ENCODE measurements at places on chromosomes 1 and 21.
A peak's percentile ranks its signal among the peaks of the same experiment; 100 is the strongest.

DNA sequence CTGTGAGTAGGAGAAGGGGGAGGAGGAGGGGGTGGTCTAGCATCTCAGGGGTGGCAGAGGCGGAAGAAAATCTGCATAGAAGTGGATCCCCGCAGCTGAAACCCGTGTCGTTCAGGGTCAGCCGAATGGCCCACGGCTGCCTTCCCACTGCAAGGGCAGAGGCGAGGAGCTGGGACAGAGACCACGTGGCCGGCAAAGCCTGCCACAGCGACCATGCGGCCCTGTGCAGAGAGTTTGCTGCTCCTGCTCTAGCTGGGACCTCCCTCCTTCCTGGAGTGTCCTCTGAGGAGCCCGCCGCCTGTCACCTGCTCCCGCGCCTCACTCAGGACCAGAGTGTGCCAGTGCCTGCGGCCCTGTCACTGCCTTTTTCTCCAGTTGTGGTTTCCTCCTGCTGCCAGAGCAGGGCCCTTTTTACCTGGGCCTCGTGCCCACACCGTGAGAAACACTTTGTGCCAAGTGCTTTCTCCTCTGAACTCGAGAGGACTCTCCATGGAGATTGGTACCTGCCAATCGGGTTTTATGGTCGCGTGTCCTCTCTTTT is 5.4 kb upstream of the TRPM2 start:
- DNase-seq: no peak

DNA sequence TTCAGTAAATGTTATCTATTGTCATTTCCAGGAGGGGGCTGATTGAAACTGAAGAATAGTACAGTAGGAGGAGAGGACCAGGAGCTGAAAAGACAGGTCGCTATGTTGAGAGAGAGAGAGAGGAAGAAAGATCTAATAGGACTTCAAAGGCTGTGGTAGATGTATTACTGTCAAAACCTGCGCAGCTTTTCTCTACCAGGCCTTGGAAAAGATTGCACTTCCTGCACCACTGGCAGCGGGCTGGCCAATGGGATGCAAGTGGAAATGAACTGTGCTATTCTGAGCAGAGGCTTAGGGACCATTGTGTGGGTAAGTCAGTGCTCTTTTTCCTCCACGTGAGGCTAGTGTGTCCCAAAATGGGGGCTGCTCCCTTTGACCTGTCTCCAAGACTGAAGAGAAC is 47.1 kb downstream of the MDM4 start:
- no peak for DNase-seq

DNA sequence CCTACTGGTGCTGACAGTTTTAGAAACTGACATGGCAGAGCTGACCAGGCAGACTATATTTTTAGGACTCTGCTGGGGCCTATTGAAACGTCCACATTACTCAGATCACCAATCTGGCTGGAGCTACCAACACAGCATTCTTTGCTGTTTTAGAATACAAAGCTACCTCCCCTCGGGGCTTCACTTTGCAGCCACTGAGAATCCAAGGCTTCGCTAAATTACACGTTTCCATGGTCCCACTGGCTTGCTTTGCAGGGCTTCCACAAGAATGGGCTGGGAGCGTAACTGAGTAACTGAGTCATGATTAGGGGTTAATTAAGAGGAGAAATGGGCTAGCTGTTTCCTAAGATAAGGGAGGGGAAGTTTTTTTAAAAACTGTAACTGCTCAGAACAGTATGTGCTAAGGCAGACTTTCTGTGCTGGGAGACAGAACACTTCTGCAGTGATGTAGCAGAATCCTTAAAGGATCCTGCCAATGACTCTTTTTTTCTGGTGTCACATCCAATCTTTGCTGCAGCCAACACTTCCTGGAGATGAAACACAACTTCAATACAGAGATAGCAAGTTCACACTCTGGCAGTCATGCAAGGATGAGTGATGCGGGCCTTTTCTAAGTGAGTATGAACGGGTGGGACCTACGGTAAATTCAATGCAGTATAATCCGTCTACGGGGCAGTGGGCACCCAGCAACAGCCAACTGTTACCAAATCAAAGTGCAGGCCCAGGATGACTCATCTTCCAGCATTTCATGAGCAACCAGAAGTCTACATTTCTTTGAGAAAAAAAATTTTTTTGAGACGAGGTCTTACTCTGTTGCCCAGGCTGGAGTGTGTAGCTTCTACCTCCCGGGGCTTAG is 21.5 kb downstream of the NDUFS5 start:
- peak; percentile 73 for DNase-seq

- DNase-seq: no peak
These were observed 8.2 kb upstream of the IL22RA1 start for GRCh38 chr1:24151175-24151533.

- DNase-seq: no peak
These were observed 7.1 kb upstream of the IKBKE start for GRCh38 chr1:206463137-206463536.

GRCh38 chr1:62232871-62233278 is 38.2 kb downstream of the L1TD1 start:
- DNase-seq: no peak

DNA sequence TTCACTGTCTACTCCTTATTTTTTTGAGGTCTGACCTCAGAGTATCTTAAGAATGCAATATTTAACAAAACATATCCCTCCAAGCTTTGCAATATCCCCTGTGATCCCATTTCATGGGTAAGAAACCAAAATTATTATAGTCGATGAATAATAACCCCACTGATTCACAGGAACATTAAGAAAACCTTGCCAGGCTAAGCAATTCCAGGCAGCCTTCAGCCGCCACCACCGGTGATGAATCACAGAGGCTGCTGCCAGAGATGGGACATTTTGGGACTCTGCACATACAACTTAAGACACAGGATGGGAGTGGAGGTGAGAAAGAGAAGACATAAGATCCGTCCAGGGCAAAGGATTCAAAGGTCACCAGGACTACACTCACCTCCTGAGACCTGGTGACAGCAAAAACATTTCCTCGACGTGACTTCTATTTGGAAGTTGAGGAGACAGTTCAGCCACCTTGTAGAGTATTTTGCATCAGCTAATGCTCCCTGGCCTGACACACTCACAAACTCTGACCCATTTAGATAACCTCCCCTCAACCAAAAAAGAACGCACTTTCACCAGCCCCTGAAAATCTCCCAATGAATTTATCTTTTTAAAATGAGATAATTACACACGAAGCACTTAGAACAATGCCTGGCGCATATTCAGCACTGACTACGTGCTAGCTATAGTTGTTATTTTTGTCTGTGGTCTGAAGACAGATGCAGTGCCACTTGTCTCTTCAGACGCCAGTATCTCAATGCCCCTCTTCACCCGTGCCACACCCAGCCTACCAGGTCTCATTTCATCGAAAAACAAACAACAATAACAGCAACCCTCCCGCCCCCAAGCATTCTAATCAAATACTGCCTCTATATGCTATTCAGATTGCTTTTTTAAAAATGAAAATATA is 17.8 kb upstream of the OVAAL start:
- no peak for DNase-seq

DNA sequence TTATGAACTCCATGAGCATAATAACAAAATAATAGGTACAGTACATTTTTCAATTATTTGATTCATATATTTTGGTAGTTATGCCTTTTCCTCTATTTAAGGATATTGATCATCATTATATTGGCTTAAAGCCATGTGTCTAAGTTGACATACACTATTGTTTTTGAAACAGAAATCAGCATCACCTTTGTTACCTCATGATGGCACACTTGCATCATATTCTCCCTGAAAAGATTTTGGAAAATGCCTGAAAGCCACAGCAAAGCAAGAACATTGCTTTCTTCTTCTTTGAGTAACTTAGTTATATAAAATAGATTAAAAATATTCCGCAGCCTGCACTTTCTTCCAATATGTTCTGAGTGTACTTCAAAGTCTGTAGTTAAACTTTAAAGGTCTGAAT is 33.3 kb downstream of the TMPRSS15 start:
- no peak for DNase-seq

GRCh38 chr21:34180407-34180806 is 107.0 kb downstream of the MRPS6 start:
- no peak for DNase-seq

DNA sequence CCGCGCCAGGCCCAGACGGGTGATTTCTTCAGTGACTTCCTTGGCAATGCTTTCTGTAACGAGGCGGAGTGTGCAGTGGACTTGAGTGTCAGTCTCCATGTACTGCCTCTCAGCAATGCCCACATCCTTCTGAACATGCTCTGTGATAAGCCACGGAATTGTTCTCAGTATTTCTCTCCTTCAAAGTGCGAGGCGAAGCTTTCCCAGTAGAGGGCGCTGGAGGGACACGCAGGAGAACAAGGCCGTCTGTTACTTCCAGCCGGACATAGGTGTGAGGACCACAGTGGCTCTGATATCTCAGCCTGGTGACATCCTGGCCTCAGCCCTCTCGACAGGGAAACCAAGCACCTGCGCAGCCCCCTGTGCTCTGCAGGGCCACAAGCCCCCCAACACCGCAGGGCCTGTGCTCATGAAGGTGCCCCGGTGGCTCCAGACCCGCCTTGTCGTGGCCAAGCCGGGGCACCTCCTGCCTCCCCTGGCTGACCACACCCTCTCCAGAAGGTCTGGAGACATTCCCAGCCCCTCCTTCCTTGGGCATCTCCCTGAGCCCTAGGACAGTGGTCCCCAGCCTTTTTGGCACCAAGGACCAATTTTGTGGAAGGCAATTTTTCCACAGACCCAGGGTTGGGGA is 46.1 kb upstream of the BACE2 start:
- DNase-seq: peak; percentile 75

DNA sequence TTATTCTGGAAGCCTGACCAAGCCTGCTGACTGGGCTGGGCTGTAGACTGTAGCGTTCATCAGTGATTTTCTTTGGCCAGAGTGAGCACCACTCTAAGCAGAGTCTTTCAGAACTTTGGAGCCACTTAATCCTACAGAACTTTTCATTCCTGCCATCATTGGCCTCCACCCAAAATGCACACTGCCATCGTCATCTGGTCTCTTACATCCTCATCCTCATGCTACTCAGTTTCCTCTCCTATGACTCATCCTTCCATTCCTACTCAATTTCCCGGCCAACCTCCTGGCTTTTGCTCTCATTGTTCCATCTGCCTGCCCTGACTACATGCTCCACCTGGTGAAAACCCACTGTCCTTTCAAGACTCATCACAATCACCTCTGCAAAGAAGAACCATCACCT is 233.8 kb upstream of the USP25 start:
- no peak for DNase-seq

- DNase-seq: no peak
These were observed 50.7 kb upstream of the VTCN1 start for GRCh38 chr1:117261424-117261785.

GRCh38 chr1:223611936-223612335 is 53.6 kb downstream of the CAPN8 start:
- DNase-seq: no peak

DNA sequence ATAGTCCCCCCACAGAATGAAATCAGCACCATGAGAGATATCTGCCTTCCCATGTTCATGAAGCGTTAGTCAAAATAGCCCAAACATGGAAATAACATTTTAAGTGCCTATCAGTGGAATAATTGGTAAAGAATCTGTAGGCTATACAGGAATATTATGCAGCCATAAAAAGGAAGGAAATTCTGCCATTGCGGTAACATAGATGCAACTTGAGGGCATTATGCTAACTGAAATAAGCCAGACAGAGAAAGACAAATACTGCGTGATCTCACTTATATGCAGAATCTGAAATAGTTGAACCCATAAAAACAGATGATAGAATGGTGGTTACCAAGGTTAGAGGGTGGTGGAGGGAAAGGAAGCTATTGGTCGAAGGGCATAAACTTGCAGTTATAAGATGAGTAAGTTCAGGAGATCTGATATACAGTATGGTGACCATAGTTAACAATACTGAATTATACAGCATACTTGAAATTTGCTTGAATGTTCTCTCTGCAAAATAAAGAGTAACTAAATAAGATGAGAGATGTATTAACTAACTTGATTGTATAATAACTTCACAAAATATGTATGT is 699 bp upstream of the IL23R start:
- no peak for DNase-seq
